ENCODE measurements at places on chromosomes 1 and 21. TPM values are rescaled to one million over a fixed set of nuclear protein-coding genes. Genes with fewer than 3 reads are reported as not detected.

AADACL4 gene
- total RNA-seq, result not detected

- no peak overlapping the region for H3K27ac ChIP-seq
- no peaks in the 10 kb centered on the region for H3K36me3 ChIP-seq
- H3K4me3 ChIP-seq, result no peak overlapping the region
- DNase-seq, result no peak
These were observed 22.1 kb downstream of the CDA start for GRCh38 chr1:20610970-20611369.

GRCh38 chr1:96842215-96842614, 120.6 kb downstream of the PTBP2 start:
- no peaks in the 10 kb centered on the region for H3K4me1 ChIP-seq
- H3K27ac ChIP-seq, result no peak overlapping the region
- H3K36me3 ChIP-seq, result no peaks in the 10 kb centered on the region
- H3K4me3 ChIP-seq, result no peak overlapping the region
- no peak for DNase-seq
- H3K27me3 ChIP-seq, result no peaks in the 10 kb centered on the region

DNA sequence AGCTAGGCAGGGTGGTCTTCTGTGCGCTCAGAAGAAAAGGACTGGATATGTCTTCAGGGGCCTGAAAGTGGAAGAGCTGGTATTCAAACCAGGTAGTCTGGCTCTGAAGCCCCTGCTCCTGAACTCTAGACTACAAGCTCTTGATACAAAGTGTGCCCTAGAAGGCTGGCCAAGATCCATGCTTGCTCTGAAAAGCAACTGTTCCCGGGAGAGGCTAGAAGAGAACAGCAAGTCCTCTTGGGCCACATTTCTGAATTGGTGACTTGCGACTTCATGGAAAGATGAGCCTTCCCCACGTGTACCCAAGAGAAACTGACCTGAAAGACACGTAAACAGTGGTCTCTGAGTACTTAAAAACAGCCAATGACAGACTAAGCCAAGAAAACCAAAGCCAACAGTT, 123.3 kb upstream of the GRIK3 start:
- no peaks in the 10 kb centered on the region for H3K4me1 ChIP-seq
- H3K27ac ChIP-seq, result no peak overlapping the region
- no peaks in the 10 kb centered on the region for H3K36me3 ChIP-seq
- H3K27me3 ChIP-seq, result no peaks in the 10 kb centered on the region

GRCh38 chr1:33762962-33763361, 100.9 kb upstream of the HMGB4 start:
- no peak overlapping the region for H3K4me3 ChIP-seq
- no peak for DNase-seq
- no peaks in the 10 kb centered on the region for H3K4me1 ChIP-seq
- no peaks in the 10 kb centered on the region for H3K36me3 ChIP-seq
- no peaks in the 10 kb centered on the region for H3K27me3 ChIP-seq
- H3K27ac ChIP-seq, result no peak overlapping the region

GRCh38 chr21:39837861-39838359, 29.3 kb upstream of the PCP4 start:
- no peak overlapping the region for H3K27ac ChIP-seq
- no peaks in the 10 kb centered on the region for H3K27me3 ChIP-seq
- no peaks in the 10 kb centered on the region for H3K36me3 ChIP-seq
- no peaks in the 10 kb centered on the region for H3K4me1 ChIP-seq

GRCh38 chr1:181250038-181250437, 161.5 kb downstream of the IER5 start:
- no peak overlapping the region for H3K27ac ChIP-seq
- no peak for DNase-seq
- H3K4me3 ChIP-seq, result no peak overlapping the region
- H3K36me3 ChIP-seq, result no peaks in the 10 kb centered on the region
- no peaks in the 10 kb centered on the region for H3K27me3 ChIP-seq

Measured in breast epithelium (tissue), 4 donors.